ENCODE measurements at places on chromosomes 1 and 21. TPM values are rescaled to one million over a fixed set of nuclear protein-coding genes. Genes with fewer than 3 reads are reported as not detected.

CLCA4 gene
- not detected for total RNA-seq

LCA5L gene
- total RNA-seq = 1.2 TPM

SELENBP1 gene
- total RNA-seq = 12.7 TPM

ITGB2 gene
- total RNA-seq = 15.0 TPM

OR2L8 gene
- 2.5 TPM for total RNA-seq

CTNNBIP1 gene
- total RNA-seq = 46.6 TPM

LCE1F gene
- not detected for total RNA-seq

IPO9 gene
- total RNA-seq = 66.9 TPM

TNFRSF18 gene
- total RNA-seq = not detected

CLCNKB gene
- total RNA-seq = 0.92 TPM

TRIM67 gene
- 29.3 TPM for total RNA-seq

PPIE gene
- 24.5 TPM for total RNA-seq

TRAF3IP3 gene
- 0.46 TPM for total RNA-seq

RXFP4 gene
- not detected for total RNA-seq

KRTAP19-1 gene
- total RNA-seq = not detected

SELP gene
- 0.92 TPM for total RNA-seq

LAMC2 gene
- 5.3 TPM for total RNA-seq

FLG gene
- not detected for total RNA-seq

NLRP3 gene
- total RNA-seq = 1.8 TPM

S100A8 gene
- 13.1 TPM for total RNA-seq

C1orf94 gene
- total RNA-seq = 0.23 TPM

SYCP1 gene
- total RNA-seq = not detected

CR1 gene
- total RNA-seq = 0.46 TPM

KRTAP23-1 gene
- not detected for total RNA-seq

PDE9A gene
- 18.7 TPM for total RNA-seq

GPR25 gene
- total RNA-seq = 0.46 TPM

KIAA1614 gene
- 2.3 TPM for total RNA-seq

LY9 gene
- total RNA-seq = not detected

CLCA2 gene
- not detected for total RNA-seq

AIM2 gene
- 9.9 TPM for total RNA-seq

CFHR2 gene
- not detected for total RNA-seq

B3GALT2 gene
- 87.0 TPM for total RNA-seq

RAD54L gene
- 2.8 TPM for total RNA-seq

S100A3 gene
- not detected for total RNA-seq

C1orf74 gene
- total RNA-seq = 3.7 TPM

BTBD8 gene
- 93.0 TPM for total RNA-seq

CYP4A22 gene
- total RNA-seq = not detected

WDTC1 gene
- 23.8 TPM for total RNA-seq

OTUD7B gene
- total RNA-seq = 9.9 TPM

SMIM1 gene
- 0.92 TPM for total RNA-seq

OXCT2 gene
- total RNA-seq = 0.46 TPM

TTC24 gene
- total RNA-seq = not detected

DDAH1 gene
- 158 TPM for total RNA-seq

BRINP3 gene
- total RNA-seq = 117 TPM

RRAGC gene
- total RNA-seq = 27.9 TPM
